ENCODE measurements at places on chromosomes 7 and 10.
A peak's percentile ranks its signal among the peaks of the same experiment; 100 is the strongest.

DNA sequence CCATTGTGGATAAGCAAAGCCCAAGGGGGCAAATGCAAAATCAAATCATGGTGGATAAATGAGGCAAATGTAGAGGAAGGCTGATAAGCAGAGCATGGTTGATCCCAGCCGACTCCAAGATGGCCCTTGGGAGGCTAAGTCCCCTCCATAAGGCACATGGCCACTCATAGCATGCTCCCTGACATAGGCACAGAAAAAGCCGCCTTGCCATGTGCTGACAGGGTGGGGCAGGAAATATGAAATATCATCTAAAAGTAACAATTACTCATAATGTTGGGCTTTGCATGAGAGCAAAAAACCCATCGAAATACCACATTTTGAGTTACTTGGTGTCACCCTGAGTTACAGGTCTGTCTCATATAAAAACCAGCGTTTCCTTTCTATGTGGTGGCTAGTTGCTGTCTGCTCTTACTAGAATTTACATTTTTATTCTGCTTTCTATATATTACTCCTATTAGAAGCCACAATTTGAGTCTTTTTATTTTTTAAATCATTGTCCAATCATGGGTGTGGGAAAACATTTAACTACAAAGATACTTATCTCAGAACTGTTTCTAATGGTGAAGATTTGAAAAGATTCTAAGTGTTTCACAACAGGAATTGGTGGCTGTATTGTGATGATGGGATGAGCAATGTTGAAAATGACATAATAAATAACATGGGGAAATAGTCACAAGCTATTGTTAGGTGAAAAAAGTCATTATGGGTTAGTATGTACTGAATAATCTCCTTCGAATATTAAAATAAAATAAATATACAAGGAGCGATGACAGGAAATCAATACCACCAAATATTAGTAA lies 102.7 kb downstream of the CUBN start:
- DNase-seq: peak; percentile 81

GRCh38 chr10:127405221-127405620 lies 143.9 kb upstream of the NPS start:
- DNase-seq: no peak

- no peak for DNase-seq
Measured at GRCh38 chr7:22216832-22217475, 140.0 kb downstream of the RAPGEF5 start.

DNA sequence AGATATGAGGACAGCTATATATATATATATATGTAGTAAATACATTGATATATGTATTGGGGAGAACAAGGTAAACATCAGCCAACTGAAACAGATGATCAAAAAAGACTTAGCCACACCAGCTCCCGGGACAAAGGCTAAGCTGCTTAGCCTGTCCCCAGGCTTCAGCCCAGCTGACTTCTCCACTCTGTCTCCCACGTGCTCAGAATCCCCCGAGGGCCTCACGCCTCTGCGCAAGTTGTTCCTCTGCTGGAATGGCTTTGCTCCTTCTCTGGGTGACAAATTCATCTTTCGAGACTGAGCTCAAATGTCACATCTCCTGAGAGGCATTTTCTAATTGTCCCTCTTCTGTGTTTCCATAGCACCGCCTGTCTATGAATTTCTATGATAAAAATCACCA lies 8.6 kb upstream of the INSIG1 start:
- DNase-seq: no peak

GRCh38 chr10:52526251-52526823 lies 212.3 kb downstream of the DKK1 start:
- no peak for DNase-seq

DNA sequence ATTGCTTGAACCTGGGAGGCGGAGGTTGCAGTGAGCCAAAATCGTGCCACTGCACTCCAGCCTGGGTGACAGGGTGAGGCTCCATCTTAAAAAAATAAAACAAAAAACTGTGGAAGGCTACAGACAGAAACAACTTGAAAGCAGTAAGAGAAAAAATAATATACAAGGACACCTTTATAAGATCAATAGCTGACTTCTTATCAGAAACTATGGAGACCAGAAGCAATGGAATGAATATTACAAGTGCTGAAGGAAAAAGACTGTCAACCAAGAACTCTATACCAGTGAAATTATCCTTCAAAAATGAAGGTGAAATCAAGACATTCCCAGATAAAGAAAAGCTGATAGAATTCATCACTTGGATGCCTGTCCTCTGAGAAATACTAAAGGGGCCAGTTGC lies 49.0 kb downstream of the RBAK start:
- no peak for DNase-seq

GRCh38 chr7:1209097-1209496 lies 23.6 kb upstream of the UNCX start:
- DNase-seq: no peak

DNA sequence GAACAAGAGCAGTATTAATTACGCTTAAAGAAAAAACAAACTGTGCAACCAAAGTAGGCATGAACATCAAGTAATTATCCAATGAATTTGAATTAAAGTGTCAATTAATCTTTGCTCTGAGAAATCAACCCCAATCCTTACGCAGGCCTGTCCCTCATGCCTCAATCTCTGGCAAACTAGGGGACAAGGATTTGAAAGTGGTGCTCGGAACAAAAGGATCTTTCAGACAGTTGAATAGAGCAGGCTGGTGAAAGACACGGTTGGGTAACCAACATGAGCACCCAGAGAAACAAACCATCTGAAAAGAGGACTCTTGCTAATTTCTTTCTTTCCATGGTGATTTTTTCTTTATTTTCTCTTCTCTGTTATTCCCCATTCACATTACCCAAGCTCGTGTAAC lies 203.5 kb upstream of the PHF14 start:
- no peak for DNase-seq

All from CD4-positive, alpha-beta T cell treated with Interleukin-15 for 1 hour (primary cell).